ENCODE measurements at places on chromosomes 13 and 19. TPM values are rescaled to one million over a fixed set of nuclear protein-coding genes. Genes with fewer than 3 reads are reported as not detected.

DNA sequence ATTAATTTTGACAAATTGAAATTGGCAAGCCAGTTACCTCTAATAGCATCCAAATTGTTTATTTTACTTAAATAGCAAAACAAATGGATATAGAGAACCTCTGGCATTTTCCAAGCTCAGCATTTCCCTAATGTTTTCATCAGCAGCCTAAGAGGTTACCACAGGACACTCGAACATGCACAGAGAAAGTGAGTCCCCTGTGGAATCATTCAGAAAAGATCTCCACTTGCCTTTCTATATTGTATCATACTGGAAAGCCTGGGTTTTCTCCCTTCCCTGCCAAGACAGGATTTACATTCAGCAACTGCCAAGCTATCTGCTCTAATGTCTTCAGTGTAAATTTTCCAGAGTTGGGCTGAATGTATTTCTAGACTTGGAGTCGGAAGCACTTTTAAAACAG is 188.9 kb downstream of the KCTD12 start:
- DNase-seq: no peak

GRCh38 chr13:39945226-39945625 is 289.8 kb downstream of the COG6 start:
- no peak for DNase-seq

DNA sequence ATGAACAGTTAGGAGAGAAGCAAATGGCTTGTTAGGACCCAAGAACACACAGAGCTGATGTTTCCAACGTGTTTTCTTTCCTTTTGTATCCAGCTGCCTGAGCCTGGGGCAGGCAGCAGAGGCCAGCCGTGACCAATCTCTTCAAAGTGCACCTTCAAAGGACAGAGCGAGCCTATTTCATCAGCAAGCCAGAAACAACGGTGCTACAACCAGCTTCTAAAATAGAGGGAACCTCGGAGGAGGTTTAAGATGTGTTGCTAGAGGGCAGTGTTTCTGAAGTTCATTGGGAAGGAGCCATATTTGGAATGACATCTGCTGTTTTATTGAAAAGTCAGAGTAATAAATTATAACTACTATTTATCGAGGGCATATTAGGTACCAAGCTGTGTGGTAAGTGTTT is 56.2 kb upstream of the RFC3 start:
- no peak for DNase-seq

BLOC1S3 gene
- 2.9 TPM for total RNA-seq

TLE2 gene
- total RNA-seq: 19.2 TPM
